ENCODE measurements at places on chromosomes 6 and 20.

DNA sequence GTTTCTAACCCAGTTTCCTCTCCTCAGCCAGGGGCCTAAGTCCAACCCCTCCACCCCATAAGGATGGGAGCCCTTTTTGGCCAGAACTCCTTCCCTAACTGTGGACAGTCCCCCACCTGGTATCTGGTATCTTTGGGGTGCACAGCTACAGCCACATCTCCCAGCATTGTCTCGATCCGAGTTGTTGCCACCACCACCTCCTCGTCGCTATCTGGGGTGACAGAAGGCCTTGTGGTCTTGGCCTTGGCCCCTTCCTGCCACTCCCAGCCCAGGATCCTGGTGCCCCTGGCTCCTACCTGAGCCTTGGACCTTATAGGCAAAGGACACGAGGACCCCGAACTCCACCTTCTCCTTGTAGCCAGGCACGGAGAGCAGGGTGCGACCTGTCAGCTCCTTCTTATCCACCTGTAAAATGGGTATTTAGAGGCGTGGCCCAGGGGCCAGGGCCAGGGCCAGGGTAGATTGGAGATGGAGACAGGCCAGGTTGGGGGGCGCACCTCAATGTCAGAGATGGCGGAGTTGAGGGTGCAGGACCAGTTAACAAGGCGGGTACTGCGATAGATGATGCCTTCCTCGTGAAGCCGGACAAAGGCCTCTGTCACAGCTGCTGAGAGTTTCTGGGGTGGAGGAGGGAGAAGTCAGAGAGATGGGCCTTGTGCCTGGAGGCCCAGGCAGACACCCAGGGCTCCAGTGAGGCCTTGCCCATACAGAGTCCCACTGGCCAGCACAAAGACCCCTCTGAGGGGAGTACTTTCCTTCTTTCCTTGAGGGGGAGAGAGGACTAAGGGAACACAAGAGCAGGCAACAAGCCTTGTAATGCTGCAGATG, 7.2 kb upstream of the VWA7 start:
- DNase-seq: no peak

GRCh38 chr20:47551841-47552240, 50.2 kb downstream of the NCOA3 start:
- no peak for DNase-seq

DNA sequence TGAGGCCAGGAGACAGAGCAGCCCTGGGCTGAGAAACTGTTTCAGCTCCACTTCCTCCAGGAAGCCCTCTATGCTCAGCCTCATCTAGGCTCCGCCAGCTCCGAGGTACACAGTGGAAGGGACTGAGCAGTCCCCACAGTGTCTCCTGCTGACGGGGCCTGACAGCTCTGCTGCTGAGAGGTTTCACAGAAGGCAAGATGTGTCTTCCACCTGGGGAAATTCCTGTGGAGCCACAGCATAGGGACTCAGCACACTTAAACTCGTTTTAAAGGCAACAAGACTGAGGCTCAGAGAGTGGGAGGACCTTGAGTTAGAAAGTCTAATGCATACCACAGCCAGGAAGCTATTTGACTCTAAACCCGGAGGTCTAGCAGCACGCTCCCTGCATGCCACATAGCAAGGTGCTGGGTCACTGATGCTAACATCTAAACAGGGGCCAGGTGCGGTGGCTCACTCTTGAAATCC, 6.8 kb downstream of the ADA start:
- no peak for DNase-seq

GRCh38 chr20:58613061-58613854, 37.8 kb upstream of the STX16 start:
- DNase-seq: no peak

DNA sequence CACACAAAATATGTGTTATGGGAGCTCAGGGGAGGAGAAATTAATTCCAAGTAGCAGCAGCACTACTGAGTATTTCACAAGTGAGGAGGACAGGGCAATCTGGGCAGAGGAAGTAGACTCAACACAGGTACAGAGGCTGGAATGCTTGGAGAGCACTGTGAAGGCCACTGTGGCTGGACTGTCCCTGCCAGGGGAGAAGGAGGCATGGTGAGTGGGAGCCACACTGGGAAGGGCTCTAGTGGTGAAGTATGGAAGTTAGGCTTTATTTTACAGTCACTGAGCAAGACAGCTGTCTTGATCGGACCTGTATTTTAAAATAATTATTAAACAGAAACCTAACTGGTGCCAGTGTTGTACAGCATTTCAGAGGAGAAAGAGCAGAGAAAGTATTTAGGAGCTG, 28.8 kb downstream of the FAM229B start:
- DNase-seq: no peak

DNA sequence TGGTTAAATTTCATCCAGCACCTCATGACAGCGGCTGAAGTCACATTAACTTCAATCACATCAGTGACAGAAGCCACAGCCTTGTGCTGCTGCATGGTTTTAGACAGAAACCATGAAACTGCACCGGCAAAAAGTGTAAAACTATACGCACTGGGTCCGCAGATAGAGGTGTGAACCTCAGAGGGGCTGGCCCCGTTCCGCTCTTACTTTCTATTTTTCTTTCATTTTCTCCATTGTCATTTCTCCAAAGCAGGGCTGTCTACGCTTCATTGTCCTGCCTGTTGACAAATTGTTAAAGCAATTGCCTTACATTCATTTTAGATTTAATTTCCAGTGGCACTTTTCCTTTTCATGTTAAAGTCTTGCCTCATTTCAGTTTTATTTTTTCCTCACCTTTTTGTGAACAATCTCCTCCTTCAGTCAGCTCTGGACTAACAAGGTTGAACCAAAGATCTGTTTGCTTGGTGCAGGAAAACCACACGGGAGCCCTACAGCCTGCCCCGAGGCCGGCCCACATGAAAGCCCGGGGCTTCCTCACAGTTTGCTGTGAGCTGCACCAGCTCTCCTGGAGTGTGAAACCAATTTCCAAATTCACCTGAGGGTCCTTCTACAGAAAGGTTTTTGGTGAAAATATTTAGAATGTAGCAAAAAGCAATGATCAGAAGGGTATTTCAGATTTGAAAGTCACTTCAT, 63.7 kb downstream of the PRR18 start:
- DNase-seq: no peak

GRCh38 chr6:140043357-140043756, 668.9 kb upstream of the CITED2 start:
- peak; percentile 74 for DNase-seq

- no peak for DNase-seq
Observed at GRCh38 chr6:10382322-10382721, 32.6 kb downstream of the TFAP2A start.

- DNase-seq: peak; percentile 82
Observed at GRCh38 chr20:1536893-1537730, 20.4 kb downstream of the SIRPD start.

- no peak for DNase-seq
Observed at GRCh38 chr6:100235631-100236030, 229.1 kb downstream of the SIM1 start.

GRCh38 chr20:45138561-45139300, 14.5 kb upstream of the WFDC12 start:
- peak; percentile 83 for DNase-seq

- DNase-seq: peak; percentile 98
Observed at GRCh38 chr20:47392015-47392720, 35.7 kb upstream of the ZMYND8 start.

DNA sequence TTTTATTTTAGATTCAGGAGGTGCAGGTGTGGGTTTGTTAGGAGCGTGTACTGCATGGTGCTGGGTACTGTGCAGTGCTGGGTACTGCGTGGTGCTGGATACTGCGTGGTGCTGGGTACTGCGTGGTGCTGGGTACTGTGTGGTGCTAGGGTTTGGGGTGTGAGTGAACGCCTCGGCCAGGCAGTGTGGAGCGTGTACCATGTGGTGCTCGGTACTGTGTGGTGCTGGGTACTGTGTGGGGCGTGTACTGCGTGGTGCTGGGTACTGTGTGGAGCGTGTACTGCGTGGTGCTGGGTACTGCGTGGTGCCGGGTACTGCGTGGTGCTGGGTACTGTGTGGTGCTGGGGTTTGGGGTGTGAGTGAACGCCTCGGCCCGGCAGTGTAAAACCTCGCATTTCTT, 62.9 kb downstream of the WDR27 start:
- no peak for DNase-seq

DNA sequence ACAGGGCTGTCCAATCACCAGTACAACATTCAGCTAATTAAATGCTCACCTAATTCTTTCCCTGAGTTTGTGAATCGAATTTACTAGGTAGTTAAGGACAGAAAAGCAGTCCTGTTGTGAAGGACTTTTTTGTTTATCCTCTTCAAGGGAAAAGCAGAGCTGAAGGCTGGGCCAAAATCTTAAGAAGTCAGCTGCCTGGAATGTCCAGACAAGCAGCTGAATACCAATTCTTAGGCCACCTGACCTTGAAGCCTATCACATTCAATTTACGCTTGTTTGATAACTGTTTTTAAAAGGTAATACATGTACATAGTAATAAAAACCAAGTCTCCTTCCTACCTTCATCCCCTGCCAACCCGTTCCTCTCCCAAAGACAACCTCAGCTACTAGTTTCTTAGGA, 56.4 kb downstream of the UQCC1 start:
- DNase-seq: no peak

- peak; percentile 92 for DNase-seq
Observed at GRCh38 chr6:73388800-73389512, 5.7 kb upstream of the DDX43 start.

GRCh38 chr6:56292505-56293181, 45.3 kb upstream of the COL21A1 start:
- peak; percentile 70 for DNase-seq

DNA sequence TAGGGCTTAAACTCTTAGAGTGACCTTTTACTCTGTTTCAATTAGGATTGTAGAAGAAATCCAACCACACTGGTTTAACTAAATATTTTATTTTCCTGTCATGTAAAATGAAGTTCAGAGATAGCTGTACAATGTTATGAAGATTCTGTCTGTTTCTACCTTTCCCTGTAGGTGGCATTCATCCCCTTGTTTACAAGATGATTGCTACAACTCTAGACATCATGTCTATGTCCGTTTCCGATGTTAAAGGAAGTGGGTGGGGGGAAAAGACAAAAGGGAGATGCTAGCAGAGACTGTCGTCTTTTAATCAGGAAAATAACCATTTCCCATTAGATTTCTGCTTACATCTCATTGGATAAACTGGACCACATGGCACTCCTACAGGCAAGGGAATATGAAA, 30.9 kb upstream of the RIMS1 start:
- DNase-seq: peak; percentile 16

- no peak for DNase-seq
Observed at GRCh38 chr6:42727087-42727611, 4.8 kb upstream of the PRPH2 start.

DNA sequence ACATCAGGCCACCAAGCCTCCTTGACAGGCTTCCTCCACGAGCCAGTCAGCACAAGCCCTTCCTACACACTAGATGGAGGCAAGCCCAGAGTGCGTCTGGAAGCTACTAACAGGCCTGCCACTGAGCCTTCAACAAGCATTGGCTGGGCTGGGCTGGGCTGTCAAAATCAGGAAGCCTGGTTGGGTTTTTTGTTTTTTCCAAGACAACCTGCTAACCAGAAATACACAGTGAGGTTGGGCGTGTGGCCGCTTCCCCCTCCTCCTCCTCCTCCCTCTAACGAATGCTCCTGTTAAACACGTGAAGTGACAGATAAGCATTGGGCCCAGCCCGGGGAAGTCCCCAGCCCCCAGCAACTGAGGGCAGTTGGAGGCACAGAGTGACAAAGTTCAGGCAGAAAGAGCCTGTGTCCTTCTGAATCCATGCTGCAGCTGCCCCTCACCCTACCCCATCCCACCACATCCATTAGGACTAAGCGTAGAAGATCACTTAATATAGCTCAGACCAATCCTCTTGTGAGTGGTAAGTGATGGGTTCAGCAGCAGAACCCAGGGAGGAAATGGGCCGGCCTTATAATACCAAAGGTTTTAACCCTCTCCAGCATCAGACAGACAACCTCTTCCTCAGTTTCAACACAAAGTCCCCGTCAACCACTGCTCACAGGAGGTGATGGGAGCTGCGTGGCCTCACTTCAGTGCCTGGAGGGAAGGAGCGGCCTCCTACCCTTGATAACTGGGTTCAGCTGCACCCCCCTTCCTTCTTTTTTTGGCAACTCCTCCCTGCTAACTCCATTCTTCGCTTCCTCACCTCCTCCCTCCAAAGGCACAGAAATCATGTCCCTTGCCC, 1.1 kb downstream of the NFATC2 start:
- DNase-seq: peak; percentile 97

GRCh38 chr6:151325075-151326050, 66.0 kb downstream of the ZBTB2 start:
- no peak for DNase-seq

DNA sequence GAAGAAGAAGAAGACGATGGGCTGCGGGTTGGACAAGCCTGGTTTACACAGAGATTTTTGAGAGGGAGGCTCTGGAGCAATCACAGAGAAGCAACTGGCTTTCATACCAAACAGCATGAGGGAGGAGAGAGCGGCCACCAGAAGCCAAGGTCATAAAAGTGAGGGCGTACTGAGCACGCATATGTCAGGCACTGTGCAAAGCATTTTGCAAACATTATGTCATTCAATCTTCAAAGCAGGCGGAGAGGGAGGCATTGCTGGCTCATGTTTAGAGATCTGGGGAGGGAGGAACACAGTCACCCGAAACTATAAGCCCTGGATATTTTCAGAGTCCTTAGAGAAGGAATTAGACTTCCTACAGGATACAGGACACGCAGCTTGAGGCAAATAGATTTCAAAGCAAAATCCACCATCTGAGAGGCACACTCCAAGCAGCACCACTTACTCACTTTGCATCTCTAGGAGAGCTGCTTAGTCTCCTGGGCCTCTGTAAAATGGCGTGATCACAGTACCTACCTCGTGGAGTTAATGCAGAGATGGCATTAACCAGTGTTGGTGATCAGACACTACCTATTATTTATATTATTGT, 24.6 kb downstream of the RAMACL start:
- DNase-seq: no peak

DNA sequence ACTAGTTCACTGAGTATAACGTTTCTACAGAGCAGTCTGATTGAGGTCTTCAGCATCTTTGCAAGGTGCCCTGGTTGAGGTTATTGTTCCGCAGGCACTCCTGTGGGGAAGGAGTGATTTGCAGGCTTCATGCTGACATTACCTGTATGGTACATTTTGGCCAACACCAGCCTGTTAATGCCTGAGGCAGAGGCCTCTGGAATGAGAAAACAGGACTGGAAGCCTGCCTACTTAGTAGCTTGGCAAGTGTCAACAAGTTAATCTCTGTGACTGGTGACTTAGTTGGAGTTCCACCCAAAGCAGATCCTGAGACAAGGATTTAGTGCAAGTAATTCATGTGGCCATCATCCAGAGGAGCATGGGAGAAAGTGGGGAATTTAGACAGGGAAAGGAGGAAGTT, 24.6 kb downstream of the MAS1 start:
- no peak for DNase-seq

GRCh38 chr6:165798991-165799390, 135.9 kb upstream of the PDE10A start:
- no peak for DNase-seq

- no peak for DNase-seq
Observed at GRCh38 chr20:50274570-50275430, 84.2 kb downstream of the CEBPB start.

GRCh38 chr20:47361057-47361915, 4.8 kb upstream of the ZMYND8 start:
- peak; percentile 79 for DNase-seq

- DNase-seq: peak; percentile 83
Observed at GRCh38 chr20:6583134-6583738, 184.2 kb upstream of the BMP2 start.

GRCh38 chr6:165227644-165228329, 81.6 kb downstream of the C6orf118 start:
- peak; percentile 24 for DNase-seq

- DNase-seq: no peak
Observed at GRCh38 chr6:16252686-16253299, 14.4 kb downstream of the GMPR start.

GRCh38 chr6:145844933-145845540, 30.4 kb upstream of the FBXO30 start:
- no peak for DNase-seq

GRCh38 chr6:80173411-80173810, 66.9 kb downstream of the BCKDHB start:
- DNase-seq: no peak
